DMS153 (cell line): ENCODE measurements at places on chromosomes 1 and 21.

DNA sequence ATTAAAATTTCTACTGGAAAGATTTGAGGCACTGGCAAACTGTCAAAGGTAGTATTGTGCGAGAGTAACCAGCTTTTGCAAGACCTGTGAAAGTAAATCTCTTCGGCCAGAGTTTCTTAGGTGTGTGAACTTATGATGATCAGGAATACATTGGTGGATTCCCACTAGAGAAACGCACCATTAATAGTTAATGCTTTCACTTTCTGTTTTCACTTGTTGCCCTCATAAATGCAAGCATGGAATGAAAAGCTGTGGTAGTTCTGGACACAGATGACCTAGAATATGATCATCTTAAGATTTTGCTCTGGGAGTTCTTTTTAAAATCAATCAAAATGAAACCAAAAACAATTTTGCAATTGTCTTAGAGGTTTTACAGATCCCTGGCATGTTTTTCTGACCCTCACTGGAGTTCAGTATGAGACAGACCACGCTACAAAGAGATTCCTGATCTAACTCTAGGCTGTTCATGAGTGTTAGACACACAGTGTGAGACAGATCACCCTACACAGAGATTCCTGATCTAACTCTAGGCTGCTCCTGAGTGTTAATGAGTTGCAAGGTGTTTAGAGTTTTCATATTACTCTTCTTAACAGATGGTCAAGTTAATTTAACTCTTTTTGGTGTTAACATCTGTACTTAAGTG, 98.8 kb downstream of the SDCCAG8 start:
- DNase-seq: no peak

- no peak for DNase-seq
These were observed 8.9 kb downstream of the COL9A2 start for GRCh38 chr1:40308036-40308727.

GRCh38 chr1:67690411-67690810, 5.4 kb downstream of the GADD45A start:
- no peak for DNase-seq

DNA sequence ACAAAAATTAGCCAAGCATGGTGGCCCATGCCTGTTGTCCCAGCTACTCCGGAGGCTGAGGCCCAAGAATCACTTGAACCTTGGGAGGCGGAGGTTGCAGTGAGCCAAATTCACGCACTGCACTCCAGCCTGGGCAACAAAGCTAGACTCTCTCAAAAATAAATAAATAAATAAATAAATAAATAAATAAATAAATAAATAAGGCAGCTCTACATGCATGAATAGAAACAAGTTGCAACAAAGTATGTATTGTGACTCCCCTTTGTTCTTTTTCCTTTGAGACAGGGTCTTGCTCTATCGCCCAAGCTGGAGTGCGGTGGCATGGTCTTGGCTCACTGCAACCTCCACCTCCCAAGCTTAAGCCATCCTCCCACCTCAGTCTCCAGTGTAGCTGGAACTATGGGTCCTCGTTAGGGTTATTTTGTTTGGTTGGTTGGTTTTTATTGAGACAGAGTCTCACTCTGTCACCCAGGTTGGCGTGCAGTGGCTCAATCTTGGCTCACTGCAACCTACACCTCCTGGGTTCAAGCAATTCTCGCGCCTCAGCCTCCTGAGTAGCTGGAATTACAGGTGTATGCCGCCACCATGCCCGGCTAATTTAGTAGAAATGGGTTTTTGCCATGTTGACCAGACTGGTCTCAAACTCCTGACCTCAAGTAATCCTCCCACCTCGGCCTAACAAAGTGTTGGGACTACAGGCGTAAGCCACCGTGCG, 8.0 kb downstream of the USP48 start:
- no peak for DNase-seq

GRCh38 chr1:43509007-43509739, 21.5 kb upstream of the PTPRF start:
- DNase-seq: no peak
